ENCODE measurements at places on chromosomes 11 and 22.

GRCh38 chr22:29821291-29822016 lies 16.6 kb downstream of the ASCC2 start:
- peak; percentile 74 for DNase-seq

DNA sequence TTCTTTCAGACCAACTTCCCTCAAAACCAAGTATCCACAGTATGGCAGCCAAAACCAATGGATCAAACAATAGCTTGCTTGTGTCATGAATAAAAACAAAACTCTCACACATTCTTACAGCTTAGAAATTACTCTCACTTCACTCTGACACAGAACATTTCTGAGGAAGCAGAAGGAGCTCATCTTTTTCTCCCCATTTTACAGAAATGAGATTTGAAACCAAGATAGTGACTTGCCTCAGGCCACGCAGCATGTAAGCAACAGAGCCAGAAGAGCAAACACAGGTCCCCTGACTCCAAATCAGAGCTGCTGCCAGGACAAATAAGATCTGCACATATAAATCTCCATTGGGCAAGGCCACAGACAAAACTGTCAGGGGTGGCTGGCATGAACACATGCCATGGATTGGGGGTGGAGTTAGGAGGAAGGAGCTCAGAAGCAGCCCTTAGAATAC lies 64.8 kb downstream of the RAB30 start:
- DNase-seq = peak; percentile 53

- no peak for DNase-seq
These were observed 542 bp downstream of the HPS4 start for GRCh38 chr22:26483043-26483438.

DNA sequence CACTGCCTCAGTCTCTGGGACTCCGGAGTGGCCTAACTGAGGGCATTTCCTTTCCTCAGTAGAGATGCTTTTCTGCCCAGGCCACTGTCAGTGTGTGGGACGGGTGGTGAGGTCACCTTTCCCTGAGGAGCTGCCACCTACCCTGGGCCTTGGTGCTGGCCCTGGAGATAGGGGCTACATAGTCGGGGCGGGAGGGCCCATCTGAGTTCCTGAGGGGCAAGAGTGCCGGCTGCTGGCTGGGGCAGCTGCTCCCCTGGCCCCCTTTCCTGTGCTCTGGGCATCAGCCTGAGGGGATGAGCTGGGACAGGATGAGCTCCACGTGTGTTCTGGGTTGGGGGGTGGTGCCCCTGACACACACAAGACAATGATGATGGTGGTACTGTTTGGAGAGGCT lies 5.4 kb downstream of the KCNC1 start:
- no peak for DNase-seq

DNA sequence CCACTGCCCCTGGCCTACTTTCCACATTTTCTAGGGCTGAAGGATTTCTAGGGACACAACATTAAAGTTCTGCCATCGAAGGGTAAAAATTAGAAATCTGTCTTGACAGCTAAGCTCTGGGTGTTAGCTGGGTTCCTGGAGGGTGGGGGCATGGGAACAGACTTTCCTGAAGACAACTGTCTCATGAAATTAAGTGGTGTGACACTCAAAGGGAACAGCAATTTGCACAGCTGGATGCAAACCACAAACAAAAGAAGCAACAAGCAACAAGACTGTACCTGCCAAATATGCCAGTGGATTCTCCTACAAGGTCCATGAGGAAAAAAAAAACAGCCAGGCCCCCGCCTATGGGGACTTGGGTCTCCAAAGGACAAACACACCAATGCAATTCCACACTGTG lies 32.5 kb downstream of the WT1 start:
- DNase-seq = no peak

DNA sequence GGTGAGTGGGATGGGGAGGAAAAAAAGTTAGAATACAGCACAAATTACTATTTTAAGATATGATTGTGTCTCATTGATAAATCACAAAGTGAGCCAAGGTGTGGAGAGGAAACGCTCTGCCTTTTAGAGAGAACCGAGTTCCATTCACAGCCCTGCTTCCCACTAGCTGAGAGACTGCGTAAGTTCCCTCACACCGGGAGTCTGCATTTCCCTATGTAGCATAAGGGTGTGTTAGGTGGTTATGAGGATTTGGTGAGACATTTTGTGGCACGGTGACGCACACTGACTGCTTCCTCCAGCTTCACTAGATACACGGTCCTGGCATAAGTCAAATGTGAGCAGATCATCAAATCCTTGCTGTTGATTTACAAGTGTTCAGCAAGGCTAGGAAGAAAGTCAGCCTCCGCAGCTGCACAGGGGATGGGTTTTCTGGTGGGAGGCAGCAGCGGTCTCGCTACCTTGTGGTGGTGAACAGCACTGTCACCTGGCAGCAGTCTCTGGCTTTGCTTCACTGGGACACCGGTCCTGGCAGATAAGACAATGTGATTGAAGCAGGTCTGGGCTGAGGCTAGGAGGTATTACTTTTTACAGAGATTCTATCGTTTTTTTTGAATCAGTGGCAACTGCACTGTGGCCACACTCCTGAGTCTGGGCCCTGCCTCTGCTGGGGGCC lies 312.2 kb upstream of the B3GAT1 start:
- no peak for DNase-seq

GRCh38 chr22:26610996-26611395 lies 6.8 kb downstream of the CRYBB1 start:
- no peak for DNase-seq

- no peak for DNase-seq
These were observed 28.8 kb downstream of the WNT7B start for GRCh38 chr22:45948081-45948648.

DNA sequence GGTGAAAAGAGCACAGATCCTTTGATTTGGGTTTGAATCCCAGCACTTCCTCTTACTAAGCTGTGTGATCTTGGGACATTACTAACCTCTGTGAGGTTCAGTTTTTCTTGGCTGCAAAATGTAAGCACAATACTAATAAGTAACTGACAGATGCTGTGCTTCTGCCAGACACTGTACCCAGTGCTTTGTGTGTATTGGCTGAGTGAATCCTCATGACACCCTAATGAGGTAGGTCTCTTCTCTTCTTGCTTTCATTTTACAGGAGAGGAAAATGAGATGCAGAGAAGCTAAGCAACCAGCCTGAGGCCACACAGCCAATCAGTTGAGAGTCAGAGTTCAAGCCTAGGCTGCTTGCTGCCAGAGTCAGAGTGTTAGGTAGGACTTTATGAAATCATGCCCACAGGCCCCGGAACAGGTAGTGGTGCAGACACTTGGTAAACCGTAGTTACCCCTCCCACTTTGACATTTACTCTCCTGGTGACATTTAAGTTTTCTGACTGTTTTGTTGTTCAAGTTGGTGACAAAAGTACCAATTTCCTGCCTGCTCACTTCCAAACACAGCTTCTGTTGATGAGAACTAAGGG lies 21.2 kb downstream of the PTPRJ start:
- DNase-seq = peak; percentile 39

DNA sequence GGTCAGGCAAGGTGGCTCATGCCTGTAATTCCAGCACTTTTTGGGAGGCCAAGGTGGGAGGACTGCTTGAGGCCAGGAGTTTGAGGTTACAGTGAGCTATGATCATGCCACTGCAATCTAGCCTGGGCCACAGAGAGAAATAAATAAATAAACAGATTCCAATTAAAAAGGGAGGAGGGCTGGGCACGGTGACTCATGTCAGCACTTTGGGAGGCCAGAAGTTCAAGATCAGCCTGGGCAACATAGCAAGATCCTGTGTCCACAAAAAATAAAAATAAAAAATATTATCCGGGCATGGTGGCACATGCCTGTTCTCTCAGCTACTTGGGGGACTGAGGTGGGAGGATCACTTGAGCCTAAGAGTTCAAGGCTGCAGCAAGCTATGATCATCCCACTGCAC lies 7.5 kb downstream of the CYB561A3 start:
- no peak for DNase-seq

- no peak for DNase-seq
These were observed 13.0 kb upstream of the ZBTB44 start for GRCh38 chr11:130327716-130328115.

DNA sequence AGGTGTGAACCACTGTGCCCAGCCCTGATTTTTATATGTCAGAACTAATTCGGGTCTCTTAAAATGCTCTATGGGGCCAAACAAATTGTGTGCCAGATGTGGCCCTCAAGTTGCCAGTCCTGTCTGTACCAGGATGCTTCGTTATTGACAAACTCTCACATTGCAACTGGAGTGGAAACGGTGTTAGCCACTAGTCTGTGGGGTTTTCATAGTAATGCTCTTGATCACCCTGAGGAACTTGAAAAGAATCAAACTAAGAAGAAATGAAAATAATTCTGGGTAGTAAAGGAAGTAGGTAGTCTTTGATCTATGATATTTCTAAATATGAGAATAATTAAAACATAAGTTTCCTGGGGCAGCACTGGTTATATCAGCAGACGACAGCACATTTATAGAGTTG lies 67.3 kb upstream of the ADSL start:
- DNase-seq = no peak

DNA sequence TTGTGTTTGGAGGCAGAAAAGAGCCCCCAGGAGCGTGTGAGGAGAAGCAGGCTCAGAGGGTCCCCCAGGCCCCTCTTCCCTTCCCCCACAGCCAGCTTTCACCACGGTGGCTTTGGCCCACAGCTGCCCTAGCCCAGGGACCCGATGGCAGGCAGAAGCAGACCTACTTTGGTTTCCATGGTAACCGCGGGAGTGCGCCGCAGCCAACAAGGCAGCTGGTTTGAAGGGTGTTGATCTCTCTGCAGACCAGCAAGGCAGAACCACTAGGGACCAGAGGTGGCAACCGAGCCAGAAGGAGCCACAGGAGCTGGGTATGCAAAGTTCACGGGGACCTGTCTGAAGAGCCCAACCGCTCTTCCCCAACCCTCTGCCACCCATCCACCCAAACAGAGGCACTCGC lies 69.4 kb downstream of the BUD13 start:
- DNase-seq = no peak

DNA sequence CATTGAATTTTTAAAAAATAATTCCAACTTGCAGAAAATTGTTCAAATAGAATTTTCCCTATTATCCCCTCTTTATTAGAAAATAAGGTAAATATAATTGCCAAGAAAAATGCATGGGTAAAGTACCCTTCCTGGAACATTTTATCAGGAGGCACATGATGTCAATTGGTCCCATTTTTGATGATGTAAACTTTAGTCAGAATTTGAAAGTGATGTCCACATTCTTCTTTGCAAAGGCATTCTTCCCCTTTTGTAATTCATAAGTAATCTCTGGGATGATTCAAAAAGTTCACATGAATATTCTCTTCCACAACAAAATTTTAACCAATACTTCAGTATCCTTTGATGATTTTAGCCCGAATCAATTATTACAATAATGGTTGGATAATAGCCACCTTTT lies 86.9 kb upstream of the ANO3 start:
- no peak for DNase-seq

GRCh38 chr11:123020968-123021367 lies 39.3 kb upstream of the BSX start:
- no peak for DNase-seq

DNA sequence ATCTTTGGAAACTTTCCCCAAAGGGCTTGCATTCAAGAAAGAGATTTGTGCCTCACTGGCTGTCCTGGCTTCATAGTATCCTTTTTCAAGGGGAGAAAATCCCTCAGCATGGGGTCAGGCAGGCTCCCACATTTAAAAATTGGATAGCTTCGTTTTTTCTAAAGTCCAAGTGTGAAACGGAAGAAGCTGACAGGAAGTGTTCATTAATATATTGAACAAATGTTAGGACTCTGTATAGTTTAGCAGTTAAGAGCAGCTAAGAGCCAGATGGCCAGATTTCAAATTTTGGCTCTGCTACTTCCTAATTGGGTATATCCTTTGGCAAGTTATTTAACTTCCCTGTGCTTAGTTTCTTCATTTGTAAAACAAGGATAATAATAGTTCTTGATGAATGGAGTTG lies 354.9 kb upstream of the FAT3 start:
- DNase-seq = no peak

DNA sequence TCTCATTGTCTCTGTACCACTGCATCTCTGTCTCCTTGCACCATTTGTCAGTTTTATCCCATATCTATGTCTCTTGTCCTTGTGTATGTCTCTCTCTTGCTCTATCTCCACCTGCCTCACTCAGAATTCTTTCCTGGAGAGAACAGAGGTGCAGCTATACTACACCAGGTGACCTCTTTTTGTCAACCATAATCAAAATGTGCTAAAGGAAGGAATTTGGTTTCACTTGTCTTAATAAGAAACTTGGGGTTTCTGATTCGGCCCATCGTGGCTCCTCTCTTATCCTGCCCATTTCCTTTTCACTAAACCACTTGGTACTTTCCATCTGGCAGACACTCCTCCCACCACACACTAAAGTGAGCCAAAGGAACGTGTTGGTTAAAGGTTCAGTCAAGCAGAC lies 2.0 kb upstream of the C11orf42 start:
- DNase-seq = peak; percentile 24

GRCh38 chr11:2198621-2199365 lies 27.2 kb upstream of the TH start:
- no peak for DNase-seq

DNA sequence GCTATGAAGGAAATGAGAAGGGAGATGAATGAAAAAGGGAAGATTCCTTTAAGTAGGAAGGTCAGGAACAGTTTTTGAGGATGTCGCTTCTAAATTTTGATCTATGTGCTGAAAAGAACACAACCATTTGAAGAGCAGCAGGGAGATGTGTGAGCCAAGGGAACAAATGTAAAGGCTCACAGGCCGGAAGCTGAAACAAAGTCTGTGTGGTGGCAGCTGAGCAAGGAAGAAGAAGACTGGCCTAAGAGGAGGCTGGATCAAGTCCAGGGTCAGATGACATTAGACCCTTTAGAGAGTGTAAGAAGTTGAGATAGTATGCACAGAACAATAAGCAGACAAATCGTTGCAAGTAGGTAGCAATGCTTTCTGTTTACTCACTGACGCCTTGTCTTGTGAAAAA lies 1631.4 kb upstream of the TENM4 start:
- DNase-seq = no peak

- no peak for DNase-seq
These were observed 29.0 kb downstream of the DDX10 start for GRCh38 chr11:108693852-108694251.

GRCh38 chr11:126113515-126113957 lies 50.9 kb upstream of the CDON start:
- DNase-seq = no peak

DNA sequence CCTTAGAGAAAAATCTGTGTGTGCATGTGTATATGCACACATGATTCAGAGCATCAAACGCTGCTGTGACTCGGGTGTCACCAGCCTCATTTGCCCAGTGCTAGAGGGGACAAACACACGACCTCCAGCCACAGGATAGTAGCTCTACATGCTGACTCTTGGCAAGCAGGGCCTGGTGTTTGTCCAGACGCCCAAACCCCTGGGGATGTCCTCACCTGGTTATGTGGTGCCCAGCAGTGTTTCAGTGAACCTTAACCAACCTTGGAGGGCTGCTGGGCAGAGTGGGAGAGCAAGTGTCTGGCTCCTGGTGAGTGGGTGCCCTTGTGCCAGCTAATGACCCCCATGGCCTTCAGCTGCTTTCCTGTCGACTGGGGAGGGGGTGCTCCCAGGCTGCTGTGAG lies 26.7 kb downstream of the IGLL1 start:
- DNase-seq = no peak

GRCh38 chr22:46801331-46801811 lies 38.9 kb downstream of the TBC1D22A start:
- no peak for DNase-seq

- DNase-seq = no peak
These were observed 934 bp upstream of the TMEM132A start for GRCh38 chr11:60923326-60923725.
